ENCODE measurements at places on chromosomes 6 and 20.

DNA sequence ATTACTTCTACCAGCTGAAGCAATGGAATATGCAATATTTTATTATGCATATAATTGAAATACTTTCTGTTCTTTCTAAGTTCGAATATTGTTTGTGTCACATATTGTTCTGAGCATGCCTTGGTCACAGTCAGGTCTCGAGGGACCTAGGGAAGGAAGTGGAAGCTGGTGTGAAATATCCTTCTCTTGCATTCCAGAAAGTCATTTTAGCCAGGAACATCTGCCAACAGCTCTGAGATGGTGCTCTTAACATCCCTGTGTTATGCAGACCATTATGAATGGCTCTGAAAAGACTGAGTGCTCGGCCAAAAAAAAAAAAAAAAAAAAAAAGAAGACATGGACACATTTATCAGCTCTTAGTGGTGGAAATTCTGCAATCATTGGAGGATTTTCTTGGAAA lies 132.7 kb upstream of the JAG1 start:
- DNase-seq = no peak

DNA sequence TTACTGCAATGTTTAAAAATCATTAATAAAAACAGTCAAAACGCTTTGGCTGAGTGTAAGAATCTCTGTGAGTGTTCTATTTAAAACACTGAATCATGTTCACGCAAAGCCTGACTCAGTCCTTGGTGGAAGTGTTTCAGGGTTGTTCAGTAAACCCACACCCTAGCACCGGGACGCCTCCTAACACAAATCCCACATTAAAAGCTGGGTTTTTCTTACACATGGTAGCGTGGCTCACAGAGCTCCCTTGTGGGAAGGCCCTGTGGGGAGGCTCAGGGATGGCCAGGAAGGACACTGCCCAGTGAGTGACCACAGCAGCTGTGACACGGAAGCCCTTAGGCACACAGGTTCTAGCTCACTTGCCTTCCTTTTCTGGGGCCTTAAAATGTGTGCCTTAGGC lies 80.2 kb downstream of the GMPR start:
- peak; percentile 26 for DNase-seq

DNA sequence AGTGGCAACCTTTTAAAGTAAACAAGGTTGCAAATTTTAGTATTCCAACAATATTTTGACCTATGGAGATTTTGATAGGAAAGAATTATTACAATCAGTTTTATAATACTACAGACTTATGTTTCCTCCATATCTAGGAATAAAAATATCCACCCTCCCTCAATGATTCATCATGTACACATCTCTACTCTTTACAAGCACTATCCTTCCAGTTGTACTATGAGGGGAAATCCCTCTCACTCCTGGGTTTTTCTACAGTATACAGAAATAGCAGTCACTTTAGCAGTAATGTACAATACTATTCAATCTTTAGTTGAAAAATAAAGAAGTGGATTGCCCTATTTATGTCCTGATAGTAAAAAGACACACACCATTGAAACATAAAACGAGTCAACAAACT lies 46.3 kb upstream of the SCML4 start:
- DNase-seq = no peak

- no peak for DNase-seq
These were observed 17.3 kb downstream of the BNIP5 start for GRCh38 chr6:36319436-36319762.

DNA sequence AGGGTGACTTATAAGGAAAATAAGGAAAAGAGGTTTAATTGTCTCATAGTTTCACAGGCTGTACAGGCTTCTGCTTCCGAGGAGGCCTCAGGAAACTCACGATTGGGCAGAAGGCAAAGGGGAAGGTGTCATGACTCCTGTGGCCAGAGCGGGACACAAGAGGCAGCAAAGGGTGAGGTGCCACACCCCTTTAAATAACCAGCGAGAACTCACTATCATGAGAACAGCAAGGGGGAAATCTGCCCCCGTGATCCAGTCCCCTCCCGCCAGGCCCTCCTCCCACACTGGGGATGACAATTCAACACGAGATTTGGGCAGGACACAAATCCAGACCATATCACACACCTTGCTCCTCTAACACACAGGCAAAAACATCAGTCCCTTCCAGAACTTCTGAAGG lies 254.0 kb downstream of the DLL1 start:
- DNase-seq = no peak

- no peak for DNase-seq
These were observed 6.0 kb upstream of the FILIP1 start for GRCh38 chr6:75499640-75500039.

- peak; percentile 27 for DNase-seq
These were observed 29.4 kb upstream of the CLIC5 start for GRCh38 chr6:46044881-46045617.

- no peak for DNase-seq
These were observed 50.9 kb upstream of the EZR start for GRCh38 chr6:158869826-158870648.

- DNase-seq = no peak
These were observed 1.4 kb downstream of the NKX2-4 start for GRCh38 chr20:21395666-21396598.

- DNase-seq = peak; percentile 73
These were observed 120.4 kb downstream of the RNGTT start for GRCh38 chr6:88843040-88843439.

DNA sequence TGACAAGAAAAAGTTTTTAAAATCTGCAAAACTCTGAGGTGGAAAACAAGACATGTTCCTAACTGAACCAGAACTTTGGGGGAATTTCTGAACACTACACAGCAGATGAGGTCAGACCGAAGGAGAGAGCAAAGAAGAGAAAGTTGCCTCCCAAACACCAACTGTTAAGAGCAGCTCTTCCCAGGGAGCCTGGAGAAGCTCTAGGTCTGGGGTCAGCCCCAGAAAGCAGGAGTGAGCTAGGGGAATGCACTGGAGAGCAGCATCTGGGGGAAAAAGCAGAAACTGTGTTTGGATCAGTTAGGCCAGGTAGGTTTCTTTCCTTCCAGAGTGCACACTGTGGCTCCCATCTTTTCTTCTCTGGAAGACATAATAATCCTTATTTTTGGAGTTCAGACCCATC lies 41.3 kb downstream of the FKBP5 start:
- no peak for DNase-seq

DNA sequence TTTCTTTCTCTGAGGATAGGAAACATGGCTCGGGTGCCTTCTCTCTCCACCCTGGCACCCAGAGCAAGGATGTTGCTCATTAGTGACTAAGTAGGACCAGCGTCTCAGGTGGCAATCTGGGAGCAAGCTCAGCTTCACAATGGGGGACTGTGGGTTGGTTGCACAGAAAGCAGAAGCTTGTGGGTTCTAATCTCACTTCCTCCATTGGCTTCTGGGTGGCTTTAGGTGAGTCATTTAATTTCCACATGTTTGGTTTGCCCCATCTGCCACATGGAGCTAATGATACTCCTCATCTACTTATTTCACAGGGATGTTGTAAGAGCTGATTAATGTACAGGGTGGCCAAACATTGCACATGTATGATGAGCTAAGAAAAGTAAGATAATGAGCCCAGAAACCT lies 54.8 kb upstream of the AKIRIN2 start:
- DNase-seq = peak; percentile 49

GRCh38 chr6:161686655-161687054 lies 412.8 kb upstream of the AGPAT4 start:
- no peak for DNase-seq

DNA sequence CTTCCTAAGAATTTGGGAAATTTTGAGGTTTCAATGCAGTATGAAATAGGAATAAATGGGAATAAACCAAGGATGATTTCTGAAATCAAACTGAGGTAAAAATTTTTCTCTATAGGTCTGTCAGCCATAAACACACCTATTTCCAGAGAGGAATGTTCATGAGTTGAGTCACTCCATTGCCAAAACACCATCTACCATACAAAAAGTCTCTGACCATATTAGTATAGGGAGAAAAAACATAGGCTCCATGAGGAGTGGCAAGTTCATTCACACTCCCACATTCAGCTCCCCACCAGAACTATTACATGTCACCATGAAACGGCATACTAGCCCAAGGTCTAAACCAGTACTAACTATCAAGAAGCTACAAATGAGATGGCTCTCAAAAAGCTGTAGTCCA lies 9.6 kb downstream of the ZNF318 start:
- no peak for DNase-seq

DNA sequence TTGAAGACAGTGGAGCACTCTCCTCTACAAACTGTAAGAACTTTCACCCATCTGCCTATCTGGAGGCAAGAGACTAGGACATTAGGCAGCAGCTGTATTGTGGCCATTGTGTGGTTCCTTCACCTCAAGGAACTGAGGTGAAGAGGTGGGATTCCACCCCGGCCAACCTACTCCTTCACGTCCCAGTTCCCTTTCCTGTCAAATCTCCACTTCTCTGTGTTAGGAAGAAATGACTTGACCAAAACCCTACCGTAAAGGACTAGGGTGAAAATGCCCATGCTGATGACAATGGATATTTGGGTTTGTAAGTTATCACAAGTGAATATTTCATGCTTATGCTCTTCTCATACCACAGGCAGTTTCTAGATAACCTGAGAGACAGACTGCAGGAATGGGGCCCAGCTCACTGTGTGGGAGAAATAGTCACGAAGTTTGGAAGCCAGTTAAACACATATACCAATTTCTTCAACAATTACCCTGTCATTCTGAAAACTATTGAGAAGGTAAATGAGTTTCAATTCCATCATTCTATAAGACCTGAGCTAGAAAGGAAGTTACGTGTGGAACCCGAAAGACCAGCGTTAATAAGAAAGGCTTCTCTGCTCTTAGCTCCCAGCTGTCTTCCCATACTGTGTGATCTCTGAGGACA lies 86.6 kb downstream of the ECT2L start:
- DNase-seq = no peak

DNA sequence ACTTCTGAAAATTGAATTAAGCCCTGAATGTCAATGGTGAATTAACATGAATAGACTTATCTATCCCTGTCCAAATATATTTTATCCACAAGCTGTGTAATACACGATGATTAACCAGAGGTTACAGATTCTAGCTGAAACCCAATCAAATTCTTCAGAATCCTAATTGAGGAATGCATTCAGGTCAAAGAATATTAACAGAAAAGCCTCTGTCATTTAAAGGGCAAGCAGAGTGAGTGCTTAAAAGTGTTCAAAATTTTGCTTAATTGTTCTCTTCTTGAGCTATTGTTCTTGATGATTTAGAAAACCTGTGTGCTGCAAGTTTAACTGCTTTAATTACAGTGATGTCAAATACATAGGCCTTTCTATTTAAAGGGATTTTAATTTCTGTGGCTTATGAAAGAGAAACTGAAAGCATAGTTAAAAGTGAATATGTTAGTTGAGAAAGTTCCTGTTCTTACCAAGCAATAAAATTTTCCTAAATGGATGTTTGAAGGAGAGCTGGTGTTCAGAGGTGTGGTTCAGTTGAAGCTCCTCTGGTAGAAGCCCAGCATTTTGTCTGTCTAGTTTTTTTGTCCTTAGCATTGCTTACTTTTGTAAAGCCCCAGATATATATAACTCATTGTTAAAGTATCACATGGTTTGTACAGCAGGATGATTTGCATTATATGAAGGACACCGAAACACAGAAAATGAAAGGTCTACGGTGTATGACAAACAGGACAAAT lies 466.3 kb upstream of the PLCB4 start:
- no peak for DNase-seq

GRCh38 chr20:40687384-40688128 lies 1.5 kb downstream of the MAFB start:
- DNase-seq = no peak

- no peak for DNase-seq
These were observed 127.4 kb upstream of the HCRTR2 start for GRCh38 chr6:55046869-55047422.

GRCh38 chr20:38890497-38890818 lies 35.8 kb upstream of the FAM83D start:
- no peak for DNase-seq

DNA sequence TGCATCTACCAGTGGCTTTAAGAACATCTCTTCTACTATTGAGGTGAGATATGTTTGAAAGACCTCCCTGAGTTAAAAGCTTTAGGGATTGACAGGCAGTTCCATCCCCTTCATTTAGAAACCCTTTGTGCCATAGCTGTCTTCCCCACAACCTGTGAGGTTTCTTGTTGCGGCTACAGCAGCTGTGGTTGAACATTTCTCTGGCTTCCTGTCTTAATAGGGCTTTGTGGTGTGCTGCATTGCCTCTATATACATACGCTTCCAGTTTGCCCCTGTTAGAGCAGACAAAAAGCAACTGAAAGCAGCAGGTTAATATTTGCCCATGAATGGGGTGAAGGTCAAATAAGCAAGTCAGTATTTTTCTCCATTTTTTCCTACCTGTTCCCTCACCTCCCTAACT lies 210.2 kb downstream of the TMEM200A start:
- DNase-seq = no peak

DNA sequence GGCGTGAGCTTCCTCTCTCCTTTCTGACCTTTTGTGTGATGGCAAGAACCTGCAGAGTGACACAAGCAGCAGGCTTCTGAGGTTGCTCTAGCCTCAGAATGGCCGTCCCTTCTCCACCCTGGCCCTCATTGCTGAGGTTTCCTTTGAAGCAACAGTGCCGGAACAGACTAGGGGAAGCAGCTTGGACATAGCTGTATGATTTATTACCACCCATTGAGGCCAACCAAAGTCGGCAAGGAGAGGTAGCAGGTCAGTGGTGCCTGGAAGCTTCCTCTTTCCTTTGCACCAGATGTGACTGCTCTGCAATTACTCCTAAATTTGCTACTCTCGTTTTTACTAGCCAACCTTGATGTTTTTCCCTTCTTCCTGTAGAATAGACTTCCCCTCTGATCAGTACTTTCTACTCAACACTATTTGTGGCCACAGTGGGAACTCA lies 31.4 kb downstream of the PTPN1 start:
- no peak for DNase-seq

DNA sequence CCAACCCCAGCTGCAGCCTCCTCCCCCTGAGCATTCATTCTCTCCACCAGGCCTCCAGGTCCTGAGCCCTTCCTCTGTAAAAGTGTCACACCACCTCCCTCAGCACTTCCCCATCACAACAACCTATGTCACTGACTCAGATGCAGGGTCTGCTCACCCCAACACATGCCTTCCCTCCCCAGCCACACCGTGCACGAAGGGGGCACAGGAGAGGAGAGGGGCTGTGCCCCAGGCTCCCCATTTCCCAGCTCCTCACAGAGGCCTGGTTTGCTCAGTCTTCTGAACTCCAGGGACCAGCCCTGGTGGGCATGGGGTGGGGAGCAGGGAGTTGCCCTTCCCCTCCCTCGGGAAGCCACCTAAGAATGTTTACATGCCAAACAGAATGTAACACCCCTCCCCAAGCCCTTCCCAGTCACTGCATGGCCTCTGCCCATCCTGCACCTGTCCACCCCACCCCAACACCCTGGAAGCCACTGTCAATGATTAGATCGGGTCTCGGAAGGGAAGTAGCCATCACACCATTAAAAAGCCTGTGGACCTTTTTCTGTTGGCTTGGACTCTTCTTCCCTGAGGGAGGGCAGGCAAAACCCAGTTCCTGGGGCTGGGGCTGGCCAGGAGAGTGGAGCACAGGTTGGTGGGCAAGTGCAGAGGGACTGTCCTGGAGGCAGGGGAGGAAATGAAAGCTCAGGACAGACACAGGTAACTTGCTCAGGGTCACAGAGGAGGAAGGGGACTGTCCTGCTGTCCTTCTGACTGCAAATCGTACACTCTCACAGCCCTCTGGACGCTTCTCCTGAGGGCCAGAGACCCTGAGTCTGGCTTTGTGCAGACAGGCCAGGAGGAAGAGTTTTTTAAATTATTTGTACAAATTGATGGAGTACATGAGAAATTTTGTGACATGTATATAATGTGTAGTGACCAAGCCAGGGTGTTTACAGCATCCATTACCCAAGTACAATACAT lies 10.1 kb upstream of the SLC22A7 start:
- no peak for DNase-seq

All from fibroblast of skin of left biceps (primary cell).